ENCODE measurements at places on chromosomes 5 and 9.

DNA sequence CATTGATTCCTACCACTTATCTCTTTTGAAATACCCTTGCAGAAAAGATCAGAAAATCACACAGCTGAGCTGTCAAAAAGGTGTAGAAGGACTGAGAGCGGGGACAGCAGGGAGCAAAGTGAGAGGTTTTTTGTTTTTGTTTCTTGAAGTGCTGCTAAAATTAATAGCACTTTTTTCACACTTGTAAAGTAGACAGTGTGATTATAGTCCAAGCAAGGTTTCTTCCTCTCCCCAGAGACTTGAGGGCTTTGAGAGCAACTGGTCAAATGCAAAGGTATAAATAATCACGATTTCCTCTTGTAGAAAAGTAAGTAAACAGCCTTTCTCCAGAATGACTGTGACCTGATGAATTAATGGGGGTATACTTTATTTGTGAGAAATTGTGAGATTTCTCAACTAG lies 326.9 kb downstream of the ZNF608 start:
- no peak for DNase-seq

- no peak for DNase-seq
Measured at GRCh38 chr5:96320797-96321196, 112.3 kb downstream of the PCSK1 start.

GRCh38 chr5:116466727-116467464 lies 107.7 kb downstream of the SEMA6A start:
- no peak for DNase-seq

DNA sequence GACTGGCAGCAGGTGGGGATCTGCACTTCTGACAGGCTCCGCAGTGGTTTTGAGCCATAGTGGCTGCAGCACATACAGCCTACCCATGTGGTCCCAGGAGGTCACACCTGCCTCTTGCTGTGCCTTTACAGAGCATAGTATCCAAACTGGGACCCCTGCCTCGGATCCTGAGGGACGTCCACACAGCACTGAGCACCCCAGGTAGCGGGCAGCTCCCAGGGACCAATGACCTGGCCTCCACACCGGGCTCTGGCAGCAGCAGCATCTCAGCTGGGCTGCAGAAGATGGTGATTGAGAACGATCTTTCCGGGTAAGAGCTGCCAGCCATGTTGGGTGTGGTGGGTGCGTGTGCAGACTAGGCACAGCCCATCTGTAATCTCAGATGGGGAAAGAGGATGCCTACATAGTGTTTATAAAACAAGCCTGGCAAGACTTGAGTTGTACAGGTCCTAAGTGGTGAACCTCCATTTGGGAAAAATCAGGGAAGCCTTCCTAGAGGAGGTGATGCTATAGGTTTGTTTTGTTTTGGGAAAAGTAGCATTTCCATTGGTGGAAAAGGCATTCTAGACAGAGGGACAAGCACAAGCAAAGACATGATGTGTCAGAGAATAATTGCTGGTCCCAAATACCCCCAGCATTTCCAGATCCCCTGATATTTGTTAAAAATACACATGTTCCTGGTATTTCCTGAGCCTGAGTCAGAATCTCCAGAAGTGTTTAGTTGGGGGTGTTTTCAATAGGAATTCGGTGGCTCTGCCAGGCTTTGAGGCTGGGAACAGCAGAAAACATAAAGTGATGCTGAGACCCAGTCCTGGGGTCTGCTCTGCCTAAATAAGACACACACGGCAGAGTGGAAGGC lies 119.2 kb downstream of the DAB2IP start:
- no peak for DNase-seq

DNA sequence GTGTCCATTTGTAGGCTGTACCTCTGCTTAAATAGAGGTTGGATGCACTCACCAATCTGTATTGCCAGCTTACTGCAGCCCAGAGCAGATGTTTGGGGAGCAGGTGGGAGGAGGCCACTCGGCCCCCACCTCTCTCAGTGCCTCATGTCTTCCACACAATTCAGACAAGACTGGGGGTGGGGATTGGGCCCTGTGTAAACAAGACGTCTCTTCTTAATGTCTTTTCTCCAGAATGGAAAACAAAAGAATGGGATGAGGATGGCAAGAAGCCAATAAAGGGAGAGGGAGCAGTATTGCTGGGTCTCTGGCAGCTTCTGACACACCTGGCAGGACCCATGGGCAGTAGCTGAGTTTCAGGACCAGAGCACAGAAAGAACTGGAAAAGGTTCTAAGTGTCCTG lies 64.9 kb downstream of the SIL1 start:
- DNase-seq = no peak

GRCh38 chr9:74497748-74498620 lies 849 bp downstream of the RORB start:
- DNase-seq = no peak

GRCh38 chr9:36566813-36567221 lies 5.9 kb upstream of the MELK start:
- no peak for DNase-seq

- DNase-seq = peak; percentile 56
Measured at GRCh38 chr9:5438301-5439162, 807 bp upstream of the PLGRKT start.

- DNase-seq = no peak
Measured at GRCh38 chr5:149518620-149519019, 32.6 kb downstream of the CSNK1A1 start.

- no peak for DNase-seq
Measured at GRCh38 chr9:17319864-17320263, 185.0 kb downstream of the CNTLN start.

GRCh38 chr5:164013077-164013670 lies 507.8 kb downstream of the MAT2B start:
- no peak for DNase-seq

DNA sequence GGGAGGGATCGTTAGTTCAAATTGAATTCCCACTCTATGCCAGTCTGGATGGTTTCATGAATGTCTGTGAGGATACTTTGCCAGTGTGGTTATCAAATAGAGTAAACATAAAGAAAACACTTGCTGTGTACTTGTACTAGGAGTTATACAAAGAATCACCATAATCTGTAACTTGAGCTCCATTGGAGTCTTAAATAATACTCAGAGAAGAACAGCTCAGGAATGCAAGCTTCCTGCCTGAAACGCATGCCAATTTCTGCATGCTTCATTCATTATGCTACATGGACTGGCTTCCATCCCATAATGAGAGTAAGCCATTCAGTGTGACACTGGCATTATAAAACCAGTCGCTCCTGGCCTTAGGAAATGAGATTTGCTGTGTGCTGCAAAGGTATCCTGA lies 351.4 kb downstream of the SEMA5A start:
- no peak for DNase-seq

DNA sequence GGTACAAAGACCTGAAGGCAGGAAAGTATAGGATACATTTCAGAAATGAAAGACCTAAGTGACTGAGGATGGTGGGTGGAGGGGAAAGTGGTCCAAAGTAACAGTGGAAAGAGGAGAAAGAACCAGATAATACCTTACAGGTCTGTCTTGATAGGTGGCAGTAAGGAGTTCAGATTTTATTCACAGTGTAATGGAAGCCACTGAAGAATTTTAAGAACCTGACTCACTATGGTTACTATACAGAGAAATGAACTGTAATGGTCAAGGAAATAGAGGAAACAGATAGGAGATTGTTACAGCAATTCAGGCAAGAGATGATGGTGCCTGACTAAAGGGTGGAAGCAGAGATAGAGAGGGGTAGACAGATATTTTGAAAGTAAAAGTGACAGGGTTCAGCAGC lies 46.5 kb downstream of the EPB41L4A start:
- no peak for DNase-seq

DNA sequence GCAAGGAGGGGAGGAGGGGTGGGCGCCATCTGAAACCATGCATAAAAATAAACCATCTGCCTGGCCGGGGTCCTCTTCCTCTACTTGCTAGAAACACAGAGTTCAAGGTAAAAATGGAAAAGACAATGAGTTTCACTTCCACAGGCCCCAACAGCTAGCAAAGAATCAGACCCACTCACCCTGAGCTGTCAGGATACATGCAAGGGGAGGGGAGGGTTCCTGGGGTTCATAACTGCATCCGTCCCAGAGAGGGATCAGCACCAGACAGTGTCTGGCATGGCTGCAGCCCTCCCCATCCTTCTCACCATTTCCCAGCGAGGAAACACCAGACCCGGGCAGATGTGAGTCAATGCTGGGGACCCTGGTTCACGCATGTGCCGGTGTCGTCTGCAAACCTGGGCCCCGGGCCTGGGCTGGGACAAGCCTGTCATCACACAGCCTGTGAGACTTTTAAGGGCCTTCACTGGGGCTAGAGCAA lies 55.4 kb downstream of the SEMA4D start:
- DNase-seq = no peak

- no peak for DNase-seq
Measured at GRCh38 chr9:93089481-93089991, 6.5 kb upstream of the CARD19 start.

DNA sequence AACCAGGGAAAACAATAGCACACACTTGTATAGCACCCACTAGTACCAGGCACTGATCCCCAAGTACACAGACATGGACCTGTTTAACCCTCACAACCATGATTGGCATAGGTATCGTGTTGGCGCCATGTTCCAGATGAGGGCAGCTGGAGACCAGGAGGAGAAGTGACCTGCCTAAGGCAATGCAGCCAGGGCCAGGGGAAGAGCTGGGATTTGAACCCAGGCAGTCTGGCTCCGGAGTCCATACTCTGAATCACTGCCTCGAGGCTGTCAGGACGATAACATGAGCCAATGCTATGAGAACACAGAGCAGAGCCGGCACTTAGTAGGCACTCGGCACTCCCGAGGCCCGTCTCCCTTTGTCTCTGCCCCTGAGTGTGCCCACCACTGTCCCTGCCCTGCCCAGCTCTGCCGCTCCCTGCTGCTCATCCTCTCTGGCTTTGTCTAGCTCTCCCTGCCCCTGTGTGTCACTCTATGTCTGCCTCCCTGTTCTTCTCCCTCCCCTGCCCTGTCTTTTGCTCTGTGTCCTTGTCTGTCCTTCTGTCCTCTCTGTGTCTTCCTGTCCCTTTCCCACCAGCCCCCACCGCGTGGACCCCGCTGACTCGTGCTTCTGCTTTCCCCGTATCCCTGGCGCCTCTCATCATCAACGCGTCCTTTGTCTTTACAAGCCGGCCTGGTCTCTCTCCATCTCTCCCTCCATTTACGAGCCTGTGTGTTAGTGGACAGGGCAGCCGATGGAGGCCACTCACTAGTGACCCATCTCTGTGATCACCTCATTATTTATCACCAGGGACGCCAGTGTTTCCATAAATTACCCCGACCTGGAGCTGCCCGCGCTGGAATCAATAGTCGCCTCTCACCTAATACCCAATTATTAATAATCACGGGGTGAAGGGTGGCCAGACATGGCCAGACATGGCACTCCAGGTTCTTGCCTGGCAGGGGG lies 99.4 kb upstream of the MVB12B start:
- no peak for DNase-seq

- no peak for DNase-seq
Measured at GRCh38 chr5:149426931-149427330, 47.8 kb upstream of the IL17B start.

- DNase-seq = no peak
Measured at GRCh38 chr5:18745042-18745987, 1111.1 kb downstream of the TAF11L14 start.

- DNase-seq = no peak
Measured at GRCh38 chr9:101970609-101971008, 232.2 kb upstream of the GRIN3A start.

DNA sequence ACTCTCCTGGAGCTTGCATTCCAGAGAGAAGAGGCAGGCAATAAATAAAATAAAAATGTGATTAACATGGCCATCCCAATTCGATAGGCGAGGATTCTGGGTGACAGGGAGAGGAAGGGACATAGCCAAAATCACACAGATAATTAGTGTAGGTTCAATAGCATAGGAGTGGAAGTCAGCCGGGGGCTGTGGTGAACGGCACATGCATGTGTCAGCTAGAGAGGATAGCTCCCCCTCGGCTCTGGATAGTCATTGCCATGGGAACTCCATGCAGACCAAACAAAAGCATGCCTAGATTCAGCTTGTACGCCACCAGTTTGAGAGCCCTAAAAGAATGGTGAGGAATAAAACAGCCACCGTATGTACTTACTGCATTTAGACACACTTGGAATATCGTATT lies 223.5 kb downstream of the GRIA1 start:
- DNase-seq = no peak

GRCh38 chr5:122907276-122907675 lies 61.9 kb downstream of the SNX24 start:
- no peak for DNase-seq

DNA sequence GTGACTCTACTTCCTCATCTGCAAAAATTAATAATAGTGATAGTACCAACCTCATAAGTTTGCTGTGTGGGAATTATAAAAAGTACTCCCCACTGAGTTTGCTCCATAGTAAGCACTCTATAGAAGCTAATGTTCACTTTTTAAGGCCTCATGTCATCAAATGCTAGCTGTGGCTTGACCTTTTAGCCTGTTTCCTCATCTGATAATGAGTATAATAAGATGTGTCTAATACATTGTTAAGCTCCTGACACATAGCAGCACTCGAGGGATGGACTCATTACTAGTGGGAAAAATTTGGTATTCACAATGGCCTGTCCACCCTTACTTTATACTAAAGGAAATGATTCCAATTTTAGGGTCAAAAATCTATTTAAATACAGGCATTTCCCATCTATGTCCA lies 26.1 kb upstream of the CAST start:
- DNase-seq = no peak

GRCh38 chr5:7872517-7873130 lies 3.7 kb downstream of the MTRR start:
- no peak for DNase-seq

Measured in effector memory CD4-positive, alpha-beta T cell (primary cell).